GM20000 (cell line): ENCODE measurements at places on chromosomes 2 and 18.

DNA sequence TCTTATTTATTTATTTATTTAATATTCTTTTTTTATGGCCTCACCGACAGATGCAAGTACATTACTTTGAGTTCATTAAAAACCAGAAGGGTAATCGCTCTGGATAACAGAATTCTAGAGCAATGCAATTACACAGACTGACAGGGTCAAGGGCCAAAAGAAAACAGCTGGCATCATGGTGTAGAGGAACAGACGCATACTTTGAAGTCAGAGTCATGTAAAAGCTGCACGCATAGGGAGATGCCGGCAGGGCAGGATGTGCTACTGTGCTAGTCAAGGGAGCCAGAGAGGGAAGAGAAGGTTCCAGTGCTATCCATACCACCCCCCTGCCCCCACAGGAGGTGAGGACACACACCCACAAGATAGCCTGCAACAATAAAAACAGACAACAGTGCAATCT, 115.2 kb upstream of the TFCP2L1 start:
- DNase-seq, result no peak

DNA sequence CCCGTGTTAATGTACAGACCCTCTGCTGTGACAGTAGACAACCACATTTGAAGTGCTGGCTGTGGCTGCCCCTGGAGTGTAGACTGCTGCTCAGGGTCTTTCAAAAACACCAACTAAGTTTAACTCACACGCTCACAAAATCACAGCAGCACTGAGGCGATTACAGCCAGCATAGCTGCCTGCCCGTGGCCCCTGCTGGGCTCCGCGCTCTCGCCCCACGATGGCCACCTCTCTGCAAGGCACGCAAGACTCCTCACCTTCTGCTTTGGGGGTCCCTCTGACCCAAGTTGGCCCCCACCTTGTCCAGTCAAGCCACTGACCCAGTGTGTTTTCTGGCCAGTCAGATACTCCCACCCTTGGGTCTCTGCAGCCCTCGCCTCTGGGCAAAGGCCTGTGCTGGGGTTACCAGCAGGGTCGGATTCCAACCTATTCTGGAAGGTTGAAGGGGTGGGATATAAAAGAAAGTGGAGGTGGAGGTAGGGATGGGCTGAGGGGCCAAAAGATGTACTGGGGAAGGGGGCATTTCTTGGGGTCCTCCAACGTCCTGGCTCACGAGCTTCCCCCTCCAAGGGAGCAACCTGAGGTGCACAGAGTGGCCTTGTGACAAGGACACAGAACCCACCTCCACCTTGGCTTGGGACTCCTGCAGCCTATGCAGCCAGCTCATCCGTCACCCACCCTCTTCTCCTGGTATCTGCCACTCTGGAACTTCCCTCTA, 2.9 kb upstream of the B3GNT7 start:
- DNase-seq, result no peak

- no peak for DNase-seq
Measured at GRCh38 chr2:13141315-13141714, 424.6 kb downstream of the TRIB2 start.

GRCh38 chr2:202965810-202966460, 48.7 kb upstream of the NBEAL1 start:
- DNase-seq, result peak; percentile 28

GRCh38 chr2:233079953-233080835, 20.1 kb downstream of the INPP5D start:
- no peak for DNase-seq

DNA sequence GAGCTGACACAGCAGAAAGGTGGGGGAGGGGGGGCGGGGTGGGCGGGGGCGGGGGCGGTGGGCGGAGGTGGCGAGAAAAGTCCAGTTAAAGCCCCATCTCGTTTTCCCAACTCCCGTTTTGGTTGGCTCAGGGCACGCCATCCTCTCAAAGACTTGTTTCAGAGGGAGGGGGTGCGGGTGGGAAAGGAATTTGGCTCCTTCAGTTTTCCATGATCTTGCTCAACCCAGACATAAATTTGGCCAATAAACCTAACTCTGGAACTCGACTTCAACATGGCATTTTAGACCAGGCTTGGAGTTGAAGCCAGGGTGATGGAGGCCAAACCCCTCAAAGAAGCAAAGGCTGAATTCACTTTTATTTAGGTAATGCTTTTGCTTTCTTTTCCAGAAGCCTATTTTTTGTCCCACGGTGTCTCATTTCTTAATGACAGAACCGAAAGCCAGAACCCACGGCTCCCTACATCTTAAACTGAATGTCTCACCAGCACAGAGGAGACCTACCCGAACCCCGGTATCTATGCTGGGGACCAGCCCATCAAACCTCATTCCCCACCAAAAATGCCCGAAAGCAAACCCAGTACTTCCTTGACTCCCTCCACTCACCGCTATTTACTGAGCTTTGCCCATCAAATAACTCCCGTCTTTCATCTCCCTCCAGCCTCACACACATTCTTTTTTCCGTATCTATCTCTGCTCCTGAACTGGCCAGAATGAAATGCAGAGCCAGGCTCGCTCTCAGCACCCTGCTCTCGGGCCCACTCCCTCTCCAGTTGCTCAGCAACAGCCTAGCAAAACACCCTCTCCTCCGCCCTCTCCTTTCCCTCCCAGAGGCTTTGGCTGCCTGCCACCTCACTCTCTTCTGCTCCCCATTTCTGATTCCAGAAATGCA, 4.3 kb downstream of the IGFBP5 start:
- peak; percentile 61 for DNase-seq

GRCh38 chr2:3319745-3320566, 57.7 kb downstream of the EIPR1 start:
- DNase-seq, result no peak

- no peak for DNase-seq
Measured at GRCh38 chr2:198749364-198749763, 708.4 kb downstream of the SATB2 start.

DNA sequence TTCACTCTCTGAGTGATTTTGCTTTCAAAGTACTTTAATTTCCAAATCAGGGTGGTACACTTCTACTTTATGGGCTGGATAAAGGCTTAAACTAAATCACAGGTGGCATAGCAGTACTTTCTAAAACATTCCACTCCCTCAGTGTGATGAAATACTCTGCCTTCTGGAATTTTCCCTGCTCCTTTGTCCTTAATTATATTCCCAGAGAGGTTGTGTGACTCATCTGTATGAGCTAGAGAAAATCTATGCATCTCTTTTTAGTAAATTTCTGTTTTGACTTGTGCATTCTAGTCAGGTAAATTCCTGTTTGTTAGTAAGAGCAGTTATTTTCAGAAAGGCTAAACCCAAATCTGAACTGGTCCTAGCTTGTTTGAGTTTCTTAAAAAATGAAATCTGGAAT, 29.0 kb upstream of the PLA2R1 start:
- DNase-seq, result no peak

DNA sequence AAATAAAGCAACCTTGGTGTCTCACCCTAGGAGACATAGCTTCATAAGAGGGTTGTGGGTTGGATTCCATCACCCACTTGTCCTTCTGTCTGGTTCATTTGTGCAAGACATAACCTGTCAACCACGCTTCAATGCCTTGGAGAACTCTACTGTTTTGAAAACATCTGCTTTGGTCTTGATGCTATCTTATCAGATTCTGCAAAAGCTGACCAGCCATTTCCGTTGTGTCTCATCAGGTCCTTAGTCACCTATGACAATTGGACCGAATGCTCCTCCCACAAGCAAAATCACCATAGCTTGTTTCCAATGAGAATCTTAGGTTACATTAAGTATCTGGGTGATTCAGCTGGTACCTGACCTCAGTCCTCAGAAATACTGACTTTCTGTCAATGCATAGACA, 35.4 kb downstream of the STAT4 start:
- no peak for DNase-seq
